ENCODE measurements at places on chromosomes 5 and 9.

- no peak for DNase-seq
Measured at GRCh38 chr5:54215233-54215736, 95.1 kb downstream of the ARL15 start.

- no peak for DNase-seq
Measured at GRCh38 chr9:20512106-20512505, 110.2 kb downstream of the MLLT3 start.

DNA sequence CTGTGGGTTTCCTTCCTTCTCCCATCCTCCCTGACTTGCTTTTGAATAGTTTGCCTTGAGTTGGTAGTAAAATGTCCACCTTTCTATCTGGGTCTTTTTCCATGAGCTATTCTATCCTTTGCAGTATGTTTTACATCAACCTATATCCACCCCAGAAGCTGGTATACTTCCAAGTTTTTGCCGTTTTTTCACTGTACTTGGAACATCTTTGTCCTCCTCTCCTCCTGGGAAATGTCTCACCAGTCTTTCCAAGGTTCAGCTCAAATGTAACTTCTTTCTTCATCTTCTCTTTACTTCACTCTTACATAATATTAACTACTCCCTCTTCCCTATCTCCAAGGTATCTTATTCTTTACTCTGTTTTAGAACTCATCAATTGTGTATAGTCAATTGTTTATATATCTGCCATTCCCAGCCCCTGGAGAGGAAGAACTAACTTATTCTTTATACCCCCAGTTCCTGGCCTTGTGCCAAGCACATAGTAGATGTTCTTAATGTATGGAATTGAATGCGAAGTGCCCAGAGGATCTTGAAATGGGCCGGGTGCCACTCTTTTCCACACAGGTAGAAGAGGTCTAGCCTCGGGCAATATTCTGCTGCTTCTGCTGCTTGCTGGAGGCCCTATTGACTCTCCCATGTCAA, 34.9 kb upstream of the SLC1A3 start:
- DNase-seq: no peak

- DNase-seq: no peak
Measured at GRCh38 chr5:128287740-128288139, 204.2 kb downstream of the SLC12A2 start.

- DNase-seq: no peak
Measured at GRCh38 chr5:76683816-76684731, 31.9 kb upstream of the F2R start.

DNA sequence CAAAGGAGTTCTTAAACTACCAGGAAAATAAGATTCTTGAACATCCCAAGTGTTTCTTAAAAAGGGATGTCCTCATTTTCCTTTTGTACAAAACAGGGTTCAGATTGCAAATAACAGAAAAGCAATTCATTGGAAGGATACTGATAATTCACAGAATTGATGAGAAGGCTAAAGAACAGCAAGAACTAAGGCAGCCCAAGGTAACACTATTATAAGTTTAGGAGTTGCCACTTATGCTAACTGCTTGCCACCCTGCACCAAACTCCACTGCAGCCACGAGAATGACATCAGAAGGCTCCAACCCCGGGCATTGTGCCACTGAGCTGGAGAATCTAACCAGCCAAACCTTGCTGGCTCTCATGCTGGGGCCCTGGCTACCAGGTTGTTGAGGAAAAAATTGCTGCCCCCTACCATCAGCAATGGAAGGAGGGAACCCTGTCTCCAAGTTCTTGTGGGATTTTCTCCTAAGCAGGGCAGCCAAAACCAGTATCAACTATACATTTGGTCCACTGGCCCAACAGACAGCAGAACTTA, 123.4 kb downstream of the ARL15 start:
- DNase-seq: no peak

DNA sequence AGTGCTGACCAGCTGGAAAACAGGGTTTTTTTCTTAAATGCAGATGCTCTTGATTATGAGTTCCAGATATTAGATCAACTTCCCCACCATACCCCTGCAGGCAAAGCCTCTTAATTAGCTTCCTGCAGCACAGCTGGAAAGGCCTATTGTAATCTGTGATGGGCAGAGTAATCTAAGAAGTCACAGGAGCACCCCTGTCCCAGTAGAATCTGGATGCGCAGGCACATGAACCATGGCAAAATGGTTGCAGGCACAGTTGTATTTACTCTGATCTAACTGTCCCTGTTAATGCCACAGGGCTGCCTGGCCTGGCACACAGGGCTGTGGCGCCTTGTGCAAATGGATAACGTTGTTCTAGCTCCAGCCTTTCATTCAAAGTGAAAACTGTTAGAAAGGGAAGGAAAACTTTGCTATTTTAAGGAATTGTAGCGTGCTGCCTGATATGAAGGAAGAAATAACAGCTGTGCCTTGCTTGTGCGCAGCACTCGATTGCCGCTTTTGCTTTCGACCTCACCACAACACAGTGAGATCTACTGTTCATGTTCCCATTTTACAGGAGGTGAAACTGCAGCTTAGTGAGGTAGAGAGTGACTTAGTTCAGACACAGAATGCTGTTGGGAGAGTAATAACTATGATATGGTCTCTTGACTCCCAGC, 2.3 kb downstream of the TGFBI start:
- no peak for DNase-seq

GRCh38 chr9:126343271-126343700, 16.7 kb downstream of the MVB12B start:
- DNase-seq: no peak

All from activated naive CD4-positive, alpha-beta T cell (primary cell).